ENCODE measurements at places on chromosomes 4 and X.

DNA sequence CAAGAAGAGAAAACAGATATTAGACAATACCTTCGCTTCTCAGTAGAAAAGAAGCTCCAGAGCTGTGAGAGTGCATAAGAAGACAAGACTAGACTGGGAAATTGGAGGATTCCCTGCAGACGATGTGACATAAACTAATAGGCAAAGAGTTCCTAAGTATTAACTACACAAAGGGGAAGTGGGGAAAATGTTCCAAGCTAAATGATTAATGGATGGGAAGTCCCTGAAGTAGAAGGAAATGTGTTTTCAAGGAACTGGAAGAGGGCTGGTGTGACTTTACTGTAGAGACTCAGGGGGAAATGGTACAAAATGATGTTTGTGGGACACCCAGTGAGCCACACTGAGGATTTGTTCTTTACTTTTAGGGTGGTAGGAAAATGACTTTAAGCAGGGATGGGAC is 69.7 kb upstream of the DCLK2 start:
- DNase-seq = no peak

DNA sequence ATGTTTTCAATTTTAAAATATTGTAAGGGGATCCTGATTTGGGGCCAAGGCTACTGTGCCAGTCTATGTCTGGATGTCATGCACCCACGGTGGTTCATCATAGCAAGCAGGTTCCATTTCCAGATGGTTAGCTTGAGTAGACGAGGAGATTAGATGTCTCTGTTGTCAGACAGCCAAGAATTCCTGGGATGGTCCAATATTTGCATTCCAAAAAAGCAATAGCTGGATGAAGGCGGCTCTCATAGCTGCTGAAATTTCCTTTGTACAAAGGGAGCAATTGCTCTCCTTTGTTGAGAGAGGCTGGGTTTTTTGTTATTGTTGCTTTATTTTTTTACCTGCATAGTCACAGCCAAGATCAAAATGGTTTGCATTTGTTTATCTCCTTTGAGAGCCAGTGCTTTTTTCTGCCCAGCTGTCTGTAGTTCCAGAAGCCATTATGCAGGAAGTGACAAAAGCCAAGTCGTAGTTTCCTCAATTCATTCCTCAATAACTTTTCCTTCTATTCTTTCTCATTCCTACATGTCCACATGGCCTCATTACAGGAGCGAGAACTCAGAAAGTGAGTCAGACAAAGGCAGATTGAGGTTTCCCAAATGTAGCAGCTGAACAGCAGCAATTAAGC is 107.9 kb downstream of the MMRN1 start:
- no peak for DNase-seq

GRCh38 chr4:20445933-20446723 is 194.4 kb downstream of the SLIT2 start:
- DNase-seq = no peak

DNA sequence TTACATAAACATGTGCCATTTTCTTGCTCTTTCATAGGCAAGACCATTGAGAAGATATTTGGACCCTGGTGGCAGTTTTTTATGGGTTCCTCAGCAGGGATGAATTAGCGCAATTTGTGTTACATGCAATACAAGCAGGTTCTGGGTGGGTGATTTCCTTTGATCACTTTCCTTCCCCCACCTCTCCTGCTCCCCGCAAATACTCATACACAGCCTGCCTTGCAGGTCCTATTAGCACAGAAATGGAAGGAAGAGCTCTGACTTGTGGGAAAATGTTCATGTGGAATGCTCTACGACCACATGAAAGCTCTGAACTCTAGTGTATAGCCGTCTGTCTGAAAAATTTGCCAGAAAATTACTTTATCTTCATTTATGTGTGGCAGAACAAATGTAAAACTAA is 361.0 kb upstream of the FAT1 start:
- DNase-seq = no peak

DNA sequence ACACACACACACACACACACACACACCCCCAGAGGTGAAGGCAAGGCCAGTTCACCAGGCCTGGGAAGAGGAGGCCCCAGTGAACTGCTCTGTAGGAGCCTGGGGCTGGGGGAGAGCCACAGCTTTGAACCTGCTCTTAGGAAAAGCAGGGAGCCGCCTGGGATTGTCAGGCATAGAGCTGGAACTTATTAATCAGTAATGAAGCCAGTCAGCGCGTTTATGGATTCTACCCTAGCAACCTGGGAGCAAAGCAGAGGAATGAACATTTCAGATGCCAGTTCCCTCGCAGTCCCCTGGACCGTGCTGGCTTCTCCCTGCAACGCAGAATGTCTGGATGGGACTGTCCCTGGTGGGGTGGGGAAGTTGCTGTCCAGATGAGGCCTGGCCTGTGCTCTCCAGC is 45.3 kb upstream of the DDX3X start:
- no peak for DNase-seq

- no peak for DNase-seq
Measured at GRCh38 chrX:32041181-32041580, 969.3 kb upstream of the FTHL17 start.

DNA sequence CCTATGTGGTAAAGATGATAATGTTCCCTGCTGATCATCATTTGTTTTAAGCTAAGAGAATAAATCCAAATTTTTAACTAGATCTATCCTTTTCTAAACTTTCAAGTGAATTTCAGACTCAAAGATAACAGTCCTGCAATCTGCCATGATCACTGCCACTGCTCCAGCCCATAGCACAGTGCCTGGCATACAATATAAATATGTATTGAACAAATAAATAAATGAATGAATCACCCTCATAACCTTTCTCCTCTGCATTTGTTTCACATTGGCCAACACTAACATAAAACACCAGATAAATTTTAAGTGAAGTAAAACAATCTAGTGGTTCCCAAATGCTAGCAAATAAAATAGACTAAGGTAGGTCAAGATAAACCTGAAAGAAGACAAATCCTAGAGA is 439.0 kb downstream of the GPM6A start:
- no peak for DNase-seq

- DNase-seq = no peak
Measured at GRCh38 chr4:77911842-77912450, 49.3 kb downstream of the MRPL1 start.

DNA sequence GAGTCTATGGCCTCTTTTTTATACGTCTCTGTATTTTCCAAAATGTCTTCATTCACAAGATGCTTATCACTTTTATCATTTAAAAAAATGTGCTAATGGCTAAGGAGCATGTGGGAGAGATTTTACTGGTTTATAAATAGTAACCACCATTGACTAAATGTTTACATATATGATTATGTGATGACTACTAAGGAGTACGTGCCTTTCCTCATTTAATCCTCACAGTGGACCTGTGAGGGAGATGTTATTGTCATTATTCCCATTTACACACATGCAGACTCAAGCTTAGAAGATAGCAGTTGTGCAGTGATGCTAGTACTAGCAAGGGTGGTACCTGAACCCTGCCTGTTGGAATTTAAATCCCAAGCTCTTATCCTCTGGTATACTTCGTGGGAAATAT is 2.4 kb downstream of the SRD5A3 start:
- no peak for DNase-seq

GRCh38 chrX:26574234-26574633 is 358.3 kb downstream of the MAGEB5 start:
- DNase-seq = no peak

- DNase-seq = no peak
Measured at GRCh38 chrX:149982310-149982709, 44.0 kb upstream of the EOLA2 start.

GRCh38 chrX:104319346-104319745 is 64.6 kb upstream of the ESX1 start:
- DNase-seq = no peak

- DNase-seq = no peak
Measured at GRCh38 chr4:67558493-67558892, at the start of gene STAP1. TSS of gene STAP1 (plus strand) at chr4:67558727. CDS start at chr4:67558810, 83 bp downstream.

- no peak for DNase-seq
Measured at GRCh38 chr4:147855571-147856009, 123.7 kb downstream of the ARHGAP10 start.

GRCh38 chrX:47561659-47562151 is 700 bp downstream of the ARAF start:
- DNase-seq = no peak

GRCh38 chr4:38034986-38035882 is 75.0 kb downstream of the PTTG2 start:
- peak; percentile 24 for DNase-seq

DNA sequence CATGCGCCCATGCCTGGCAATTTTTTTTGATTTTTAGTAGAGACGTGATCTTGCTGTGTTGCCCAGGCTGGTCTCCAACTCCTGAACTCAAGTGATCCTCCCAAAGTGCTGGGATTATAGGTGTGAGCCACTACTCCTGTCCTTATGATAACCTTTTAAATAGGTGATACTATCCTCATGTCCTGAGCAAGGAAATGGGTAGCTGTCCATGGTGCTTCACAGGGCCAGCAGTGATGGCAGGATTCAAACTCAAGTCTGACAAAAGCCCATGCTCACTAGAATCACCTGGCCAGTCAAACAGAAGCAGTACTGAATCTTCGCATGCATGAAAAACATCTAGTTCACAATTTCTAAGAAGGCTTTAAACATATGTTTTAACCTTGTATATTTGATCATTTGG is 235.1 kb downstream of the NR3C2 start:
- DNase-seq = no peak

DNA sequence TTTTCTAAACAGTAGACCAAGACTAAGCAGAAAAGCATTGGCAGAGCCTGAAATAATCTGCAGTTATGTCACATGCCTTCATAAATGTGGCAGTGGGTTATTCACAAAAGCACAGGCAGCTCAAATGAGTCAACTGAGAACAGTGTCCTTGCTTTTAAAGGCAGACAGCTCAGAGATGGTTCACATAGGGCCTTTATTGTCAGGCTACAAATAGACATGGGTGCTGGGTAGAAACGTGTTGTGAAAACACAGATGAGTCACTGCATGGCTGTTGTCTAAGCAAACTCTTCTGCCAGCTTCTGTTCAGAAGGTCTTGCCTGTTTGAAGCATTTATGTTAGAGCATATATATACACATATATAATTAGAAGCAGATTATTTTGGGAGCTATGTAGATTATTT is 118.0 kb downstream of the SLC4A4 start:
- DNase-seq = no peak

GRCh38 chrX:53316860-53317237 is 35.5 kb upstream of the IQSEC2 start:
- no peak for DNase-seq

DNA sequence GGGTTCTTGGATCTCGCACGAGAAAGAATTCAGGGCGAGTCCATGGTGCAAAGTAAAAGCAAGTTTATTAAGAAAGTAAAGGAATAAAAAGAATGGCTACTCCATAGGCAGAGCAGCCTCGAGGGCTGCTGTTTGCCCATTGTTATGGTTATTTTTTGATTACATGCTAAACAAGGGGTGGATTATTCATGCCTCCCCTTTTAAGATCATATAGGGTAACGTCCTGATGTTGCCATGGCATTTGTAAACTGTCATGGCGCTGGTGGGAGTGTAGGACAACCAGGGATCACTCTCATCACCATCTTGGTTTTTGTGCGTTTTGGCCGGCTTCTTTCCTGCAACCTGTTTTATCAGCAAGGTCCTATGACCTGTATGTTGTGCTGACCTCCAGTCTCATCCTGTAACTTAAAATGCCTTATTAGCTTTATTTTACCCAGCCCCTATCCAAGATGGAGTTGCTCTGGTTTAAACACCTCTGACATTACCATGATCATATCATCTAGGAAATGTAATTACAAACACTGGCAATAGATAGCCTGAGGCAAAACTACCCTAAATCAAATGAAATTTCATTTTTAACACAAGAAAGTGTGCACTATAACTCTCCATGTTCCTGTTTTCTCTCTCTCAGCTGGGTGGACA is 94.3 kb upstream of the ATXN3L start:
- DNase-seq = no peak

DNA sequence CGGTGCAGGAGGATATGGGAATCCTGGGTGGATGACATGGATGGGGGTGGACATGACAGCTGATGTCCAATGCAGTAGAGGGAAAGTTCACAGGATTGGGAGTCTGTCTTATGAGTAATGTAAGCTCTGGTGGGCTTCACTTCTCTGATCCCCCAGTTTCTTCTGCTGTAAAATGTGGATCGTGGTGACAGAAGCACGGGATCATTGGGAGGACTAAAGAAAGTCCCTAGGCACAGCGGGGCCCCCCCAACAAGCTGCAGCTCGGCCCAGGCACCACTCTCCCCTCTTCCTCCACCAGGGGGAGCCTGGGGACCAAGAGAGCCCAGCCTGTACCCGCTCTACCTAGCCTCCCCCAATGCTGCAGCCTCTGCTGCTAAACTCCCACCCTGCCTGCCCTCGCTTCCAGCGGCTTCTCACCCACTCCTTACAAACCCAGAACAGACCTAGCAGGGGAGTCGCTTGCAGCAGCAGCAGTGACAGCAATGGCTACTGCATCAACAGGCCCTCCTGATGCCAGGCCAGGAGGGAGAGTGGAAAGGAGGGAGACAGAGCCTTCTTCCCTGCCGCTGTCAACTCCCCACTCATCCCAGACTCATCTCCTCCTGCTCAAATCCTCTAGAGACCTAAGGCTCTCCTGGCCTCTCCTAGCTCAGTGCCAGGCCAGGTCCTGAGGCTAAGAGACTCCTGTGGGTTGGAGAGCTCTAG is 36.1 kb upstream of the IQSEC2 start:
- peak; percentile 64 for DNase-seq

GRCh38 chrX:133269168-133269567 is 51.0 kb upstream of the TFDP3 start:
- DNase-seq = no peak

- no peak for DNase-seq
Measured at GRCh38 chrX:80537096-80537495, 116.8 kb downstream of the TENT5D start.

- no peak for DNase-seq
Measured at GRCh38 chr4:100907465-100908454, 389.9 kb upstream of the EMCN start.

DNA sequence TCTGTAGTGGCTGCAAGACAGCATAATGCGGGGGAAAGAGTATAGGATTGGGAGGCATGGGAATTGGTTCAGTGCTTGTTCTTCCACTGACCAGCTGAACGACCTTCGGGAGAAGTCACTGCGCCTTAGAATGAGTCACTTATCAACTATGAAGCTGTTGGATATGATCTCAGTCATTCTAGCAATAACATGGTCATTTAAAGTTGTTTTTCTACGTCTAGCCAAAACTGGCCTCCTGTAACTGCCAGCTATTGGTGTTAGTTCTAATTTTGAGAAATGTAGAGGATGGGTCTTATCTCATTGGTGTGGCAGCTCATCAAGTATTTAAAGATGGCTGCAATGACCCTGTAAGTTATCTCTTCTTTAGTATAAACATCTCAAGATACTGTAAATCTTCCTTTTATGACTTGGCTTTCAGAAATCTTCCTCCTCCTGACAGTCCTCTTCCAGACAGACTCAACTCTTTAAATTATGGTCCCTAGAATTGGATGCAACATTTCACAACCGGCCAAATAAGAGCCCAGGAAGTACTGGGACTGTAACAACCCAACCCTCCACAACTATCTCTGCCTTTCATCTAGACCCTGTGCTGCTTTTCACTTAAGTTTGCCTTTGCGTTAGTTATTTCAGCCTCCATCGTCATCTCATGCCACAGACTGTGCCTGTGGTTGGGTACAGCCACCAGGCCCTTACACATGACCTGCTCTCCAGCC is 243.3 kb downstream of the CBR4 start:
- DNase-seq = no peak
